ENCODE measurements at places on chromosomes 13 and 19.

DNA sequence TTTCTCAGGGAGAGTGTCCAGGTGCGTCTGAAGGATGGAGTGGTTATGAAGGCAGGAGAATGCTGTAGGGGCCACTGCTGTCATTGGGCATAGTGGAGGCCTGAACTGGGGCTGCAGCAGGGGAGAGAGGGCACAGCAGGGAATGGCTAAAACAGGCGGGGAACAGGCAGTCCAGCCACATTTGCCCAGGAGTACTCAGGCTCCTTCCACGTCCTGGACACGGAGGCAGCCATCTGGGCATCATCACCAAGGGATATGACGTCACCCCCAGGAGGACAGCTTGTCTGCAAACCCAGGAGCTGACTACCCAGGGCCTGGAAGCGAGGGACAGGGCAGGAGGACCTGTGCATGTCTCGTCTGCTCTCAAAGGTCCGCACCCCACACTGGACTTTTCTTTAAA, 22.2 kb downstream of the VSTM2B start:
- DNase-seq, result no peak

GRCh38 chr13:92460479-92460878, 766.1 kb upstream of the GPC6 start:
- no peak for DNase-seq

DNA sequence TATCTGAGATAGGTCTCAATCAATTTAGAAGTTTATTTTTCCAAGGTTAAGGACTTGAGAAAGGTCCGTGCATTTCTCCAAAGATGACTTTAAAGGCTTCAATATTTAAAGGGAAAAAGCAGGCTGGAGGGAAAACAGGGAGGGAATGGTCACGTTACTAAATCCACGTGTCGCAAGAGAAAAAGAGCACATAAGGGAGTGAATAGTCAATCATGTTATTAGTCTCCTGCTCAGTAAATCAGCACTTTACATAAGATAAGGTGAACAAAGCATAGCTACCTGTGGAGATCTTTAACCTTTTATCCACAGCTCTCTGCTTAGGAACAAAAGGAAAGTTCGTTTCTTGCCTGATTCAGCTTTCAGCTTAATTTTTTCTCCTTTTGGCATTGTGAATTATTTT, 31.3 kb upstream of the LSM14A start:
- no peak for DNase-seq

- DNase-seq, result no peak
These were observed 480.5 kb upstream of the SLITRK1 start for GRCh38 chr13:84362777-84363176.

Measured in NCI-H2107 (cell line).